CD4-positive, alpha-beta T cell treated with Interferon alpha-2 for 1 hour (primary cell): ENCODE measurements at places on chromosomes 4 and X.

DNA sequence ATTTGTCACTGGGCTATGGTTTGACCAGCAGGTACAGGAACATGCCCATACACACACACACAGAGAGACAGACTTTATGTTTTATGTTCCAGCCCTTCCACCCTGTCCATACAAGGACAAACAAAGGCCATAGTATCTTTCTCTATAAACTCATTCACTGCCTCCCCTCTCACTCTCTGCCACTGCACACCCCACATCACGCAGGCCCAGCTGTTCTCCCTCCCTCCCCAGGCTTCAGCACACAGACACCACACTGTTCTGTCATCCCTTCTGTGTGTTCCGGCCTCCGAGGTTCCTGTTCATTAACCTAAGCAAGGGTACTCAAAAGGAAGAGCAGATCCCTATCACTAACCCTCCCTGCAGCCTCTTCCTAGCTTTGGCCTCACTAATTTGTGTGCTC is 17.8 kb downstream of the LAS1L start:
- no peak for DNase-seq

DNA sequence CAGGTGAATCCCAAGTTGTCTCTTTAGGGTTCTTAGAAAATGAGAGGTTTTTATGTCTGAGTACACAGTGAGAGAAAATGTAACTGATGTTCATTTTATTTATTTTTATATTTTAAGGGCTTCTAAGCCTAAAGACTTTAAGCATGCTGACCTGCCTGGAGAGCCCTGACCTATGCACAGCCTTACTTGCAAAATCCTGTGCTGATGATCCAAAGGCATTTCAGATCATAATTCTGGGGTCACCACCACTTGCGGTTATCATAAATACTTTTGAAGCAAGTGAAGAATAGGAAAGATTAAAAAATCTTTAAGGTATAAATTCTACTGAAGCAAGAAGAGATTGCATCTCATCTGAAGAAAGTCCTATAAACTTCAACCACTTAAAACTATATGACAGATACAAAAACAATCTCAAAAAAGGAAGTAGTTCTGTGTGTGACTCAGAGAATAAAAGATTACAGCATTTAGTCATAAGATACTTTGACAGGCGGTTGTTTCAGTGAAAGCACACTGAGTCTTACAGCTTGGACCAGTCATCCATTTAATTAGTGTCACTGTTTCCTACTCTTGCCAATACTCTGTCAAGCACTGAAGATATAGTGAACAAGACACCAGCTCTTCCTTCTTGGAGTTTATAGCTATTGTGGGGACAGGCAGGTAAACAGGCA is 245.2 kb upstream of the DIPK2B start:
- no peak for DNase-seq

DNA sequence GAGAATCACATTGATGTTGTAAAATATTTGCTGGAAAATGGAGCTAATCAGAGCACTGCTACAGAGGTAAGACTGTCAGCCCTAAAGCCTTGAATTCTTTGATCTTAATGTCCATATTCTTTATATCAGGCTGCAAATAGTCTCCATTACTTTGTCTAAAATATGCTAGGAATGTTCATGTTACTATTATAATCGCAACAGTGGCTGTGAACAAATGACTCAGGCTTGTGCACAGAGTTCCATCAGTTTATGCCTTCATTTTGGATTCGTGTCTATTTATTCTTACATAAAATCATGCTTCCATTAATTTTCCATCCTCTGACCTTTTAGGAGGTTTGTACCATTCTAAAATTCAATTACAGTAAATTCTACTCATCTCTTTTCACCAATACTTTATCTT is 182.7 kb downstream of the ANK2 start:
- no peak for DNase-seq

GRCh38 chrX:99663136-99663535 is 746.9 kb downstream of the PCDH19 start:
- no peak for DNase-seq

GRCh38 chr4:72557021-72557420 is 12.0 kb downstream of the ADAMTS3 start:
- no peak for DNase-seq

DNA sequence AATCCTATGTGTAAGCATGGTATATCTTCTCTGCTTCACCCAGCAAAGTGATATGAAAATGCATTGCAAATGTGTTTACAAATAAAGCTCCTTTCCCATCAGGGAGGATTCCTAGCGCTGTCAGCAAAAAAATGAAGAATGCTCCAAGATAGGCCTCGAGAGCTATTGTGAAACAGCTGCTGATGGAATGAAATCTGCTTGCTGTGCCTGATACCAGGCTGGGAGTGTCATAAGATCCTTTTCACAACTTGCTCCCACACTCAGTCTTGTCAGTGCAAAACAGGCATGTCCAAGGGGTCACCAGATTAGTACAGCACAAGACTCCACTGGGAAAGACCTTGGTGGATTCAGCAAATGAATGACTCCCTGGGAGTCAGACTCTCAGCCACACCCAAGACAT is 34.1 kb downstream of the HNRNPH2 start:
- no peak for DNase-seq

- no peak for DNase-seq
These were observed 117.0 kb downstream of the ENOX2 start for GRCh38 chrX:130786030-130786429.

DNA sequence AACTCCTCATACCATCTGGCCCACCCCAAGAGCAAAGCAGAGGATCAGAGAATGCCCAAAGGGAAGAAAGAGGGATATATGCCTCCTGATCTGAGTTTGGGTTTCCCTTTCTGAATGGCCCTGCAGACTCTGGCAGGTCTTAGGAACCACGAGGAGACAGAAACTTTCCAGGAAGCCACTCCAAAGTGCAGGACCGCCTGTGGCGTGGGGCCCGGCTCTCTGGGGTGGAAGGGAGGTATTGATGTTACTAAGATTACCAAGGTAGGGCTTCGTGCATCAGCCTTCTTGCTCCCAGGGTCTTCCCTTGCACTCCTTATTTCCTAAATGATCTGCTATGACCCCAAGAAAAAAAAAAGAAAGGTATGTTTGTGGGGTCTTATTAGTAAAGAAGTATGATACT is 41.9 kb upstream of the SPRY1 start:
- DNase-seq, result no peak
